NCI-H2081 (cell line): ENCODE measurements at places on chromosomes 11 and 22.

DNA sequence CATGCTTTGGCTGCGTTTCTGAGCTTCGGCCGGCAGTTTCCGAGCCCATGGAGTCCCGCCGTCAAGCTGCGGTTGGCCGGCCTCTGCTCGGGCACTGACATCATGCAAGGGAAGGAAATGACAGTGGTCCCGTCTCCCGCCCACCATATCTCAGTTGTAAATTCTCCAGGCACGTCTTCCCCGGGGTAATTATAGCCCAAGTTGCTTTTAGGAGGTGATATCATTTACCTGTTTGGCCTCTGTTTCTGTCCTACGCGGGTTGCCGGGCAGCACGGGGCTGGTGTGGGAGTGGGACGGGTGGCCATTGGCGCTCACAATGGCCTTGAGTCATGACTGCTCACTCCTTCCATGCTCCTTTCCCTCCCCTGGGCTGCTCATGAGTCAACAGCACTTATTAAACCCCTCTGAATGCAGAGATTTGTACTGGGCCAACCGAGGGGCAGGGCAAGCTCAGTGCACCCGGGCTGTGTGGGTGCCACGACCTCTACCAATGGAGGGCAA, 4.2 kb upstream of the ANO1 start:
- no peak for DNase-seq

DNA sequence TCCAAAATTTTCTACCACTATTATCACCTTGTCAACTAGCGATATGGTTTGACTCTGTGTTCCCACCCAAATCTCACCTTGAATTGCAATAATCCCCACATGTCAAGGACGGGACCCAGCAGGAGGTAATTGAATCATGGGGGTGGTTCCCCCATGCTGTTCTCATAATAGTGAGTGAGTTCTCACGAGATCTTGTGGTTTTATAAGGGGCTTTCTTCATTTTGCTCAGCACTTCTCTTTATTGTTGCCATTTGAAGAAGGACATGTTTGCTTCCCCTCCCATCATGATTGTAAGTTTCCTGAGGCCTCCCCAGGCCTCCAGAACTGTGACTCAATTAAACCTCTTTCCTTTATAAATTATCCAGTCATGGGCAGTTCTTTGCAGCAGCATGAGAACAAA, 73.5 kb upstream of the ZC3H12C start:
- no peak for DNase-seq

DNA sequence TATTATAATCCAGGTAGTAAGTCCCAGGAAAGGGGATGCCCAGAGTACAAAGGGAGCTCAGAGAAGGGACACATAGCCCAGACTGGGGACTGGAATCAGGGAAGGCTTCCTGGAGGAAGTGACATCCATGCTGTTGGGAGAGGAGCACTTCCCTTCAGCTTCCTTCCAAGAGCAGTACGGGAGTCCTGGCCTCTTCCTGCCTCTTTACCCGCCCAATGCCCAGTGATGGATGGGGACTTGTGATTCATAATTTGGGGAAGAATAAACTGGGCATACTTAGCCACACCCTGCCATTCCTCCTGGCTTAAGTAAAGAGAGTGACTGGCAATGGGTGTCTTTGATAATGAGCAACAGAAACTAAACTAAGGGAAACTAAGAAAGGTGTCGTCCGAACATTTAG, 11.5 kb downstream of the C11orf91 start:
- no peak for DNase-seq

- no peak for DNase-seq
Measured at GRCh38 chr11:63978551-63979239, 4.3 kb downstream of the COX8A start.

DNA sequence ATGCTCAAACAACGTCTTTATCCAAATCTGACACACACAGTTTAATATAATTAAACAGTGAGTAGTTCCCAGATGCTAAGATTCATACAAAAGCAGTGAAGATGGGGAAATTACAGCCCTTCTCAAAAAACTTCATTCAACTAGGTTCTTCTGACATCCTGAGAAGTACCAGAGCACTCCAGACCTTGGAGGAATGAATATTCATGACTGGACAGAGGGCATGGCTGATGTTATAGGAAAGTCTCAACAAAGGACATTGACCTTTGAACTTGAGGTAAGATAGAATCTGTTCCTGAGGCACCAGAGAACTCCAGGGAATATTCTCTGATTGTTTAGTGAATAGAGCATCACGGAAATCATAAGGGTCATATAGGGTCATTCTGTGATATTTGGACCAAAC, 106.4 kb upstream of the SLC5A12 start:
- no peak for DNase-seq

- DNase-seq, result no peak
Measured at GRCh38 chr22:44497218-44497904, 672 bp downstream of the RTL6 start.

- peak; percentile 83 for DNase-seq
Measured at GRCh38 chr11:121696177-121696871, 243.6 kb upstream of the SORL1-AS1 start.

- no peak for DNase-seq
Measured at GRCh38 chr11:11391169-11391568, 38.1 kb upstream of the CSNK2A3 start.

DNA sequence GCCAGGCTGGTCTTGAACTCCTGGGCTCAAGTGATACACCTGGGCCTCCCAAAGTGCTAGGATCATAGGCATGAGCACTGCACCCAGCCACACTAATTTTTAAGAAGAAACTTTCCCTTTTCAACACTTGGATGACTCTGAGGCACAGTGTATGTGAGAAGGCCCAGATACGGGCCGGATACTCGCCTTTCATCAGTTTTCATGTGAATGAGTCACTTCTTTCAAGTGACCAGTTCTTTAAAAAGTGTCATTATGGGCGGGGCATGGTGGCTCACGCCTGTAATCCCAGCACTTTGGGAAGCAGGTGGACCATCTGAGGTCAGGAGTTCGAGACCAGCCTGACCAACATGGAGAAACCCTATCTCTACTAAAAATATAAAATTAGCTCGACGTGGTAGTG, 120.8 kb downstream of the CTTN start:
- DNase-seq, result no peak
